ENCODE measurements at places on chromosomes 12 and 14.

GRCh38 chr12:81255947-81256346 lies 178.1 kb downstream of the ACSS3 start:
- DNase-seq: no peak

DNA sequence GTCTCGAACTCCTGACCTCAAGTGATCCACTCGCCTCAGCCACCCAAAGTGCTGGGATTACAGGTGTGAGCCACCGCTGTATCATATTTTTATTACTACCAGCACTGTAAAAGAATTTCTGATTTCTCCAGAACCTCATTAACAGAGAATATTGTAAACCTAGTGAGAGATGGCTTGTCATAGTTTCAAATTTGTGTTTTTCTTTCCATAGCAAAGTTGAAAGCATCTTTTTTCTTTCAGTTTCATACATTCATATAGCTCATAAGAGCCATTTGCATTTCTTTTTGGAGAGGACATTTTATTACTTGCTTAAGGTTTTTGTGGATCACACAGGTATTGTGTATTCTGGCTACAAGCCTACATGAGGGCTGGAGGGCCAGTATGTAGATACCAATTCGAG lies 58.0 kb downstream of the MIS18BP1 start:
- no peak for DNase-seq

DNA sequence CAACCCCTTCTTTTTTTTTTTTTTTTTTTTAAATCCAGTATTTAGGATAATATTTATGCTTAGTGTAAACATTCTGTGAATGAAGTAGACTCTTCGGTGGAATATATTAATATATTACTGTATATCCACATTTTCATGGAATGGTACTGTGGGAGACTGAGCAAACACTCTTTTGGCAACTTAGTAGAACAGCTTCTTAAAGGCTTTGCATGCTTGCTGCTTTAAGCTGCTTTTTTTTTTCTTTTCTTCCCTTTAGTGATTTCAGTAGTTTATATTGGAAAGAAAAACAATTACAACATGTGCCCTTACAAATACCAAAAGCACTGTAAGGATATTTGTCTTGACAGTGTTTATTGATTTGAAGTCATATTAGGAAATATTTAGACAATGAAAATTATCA lies 78.9 kb downstream of the AEBP2 start:
- no peak for DNase-seq

DNA sequence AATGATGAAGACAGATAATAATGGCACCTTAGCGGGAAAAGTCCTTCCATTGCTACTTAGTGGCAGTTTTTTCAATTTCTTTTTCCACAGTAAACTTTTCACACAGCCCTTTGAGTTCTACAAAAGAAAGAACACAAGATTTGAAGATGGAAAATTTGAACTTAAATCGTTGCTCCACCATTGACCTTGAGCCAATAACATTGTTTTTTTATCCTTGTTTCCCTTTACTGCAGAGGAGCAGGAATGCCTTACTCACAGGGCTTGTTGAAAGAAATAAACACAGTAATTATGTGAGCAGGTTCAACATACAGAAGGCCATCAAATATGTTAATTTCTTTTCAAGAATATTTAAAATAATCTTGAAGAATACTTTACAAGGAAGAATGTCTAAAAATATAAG lies 181.5 kb upstream of the KRR1 start:
- DNase-seq: no peak

GRCh38 chr14:95233702-95234241 lies 76.4 kb upstream of the DICER1 start:
- DNase-seq: no peak

- no peak for DNase-seq
These were observed 71.5 kb upstream of the MDM1 start for GRCh38 chr12:68403711-68404110.

- no peak for DNase-seq
These were observed 146.9 kb downstream of the ESR2 start for GRCh38 chr14:64147126-64147790.

DNA sequence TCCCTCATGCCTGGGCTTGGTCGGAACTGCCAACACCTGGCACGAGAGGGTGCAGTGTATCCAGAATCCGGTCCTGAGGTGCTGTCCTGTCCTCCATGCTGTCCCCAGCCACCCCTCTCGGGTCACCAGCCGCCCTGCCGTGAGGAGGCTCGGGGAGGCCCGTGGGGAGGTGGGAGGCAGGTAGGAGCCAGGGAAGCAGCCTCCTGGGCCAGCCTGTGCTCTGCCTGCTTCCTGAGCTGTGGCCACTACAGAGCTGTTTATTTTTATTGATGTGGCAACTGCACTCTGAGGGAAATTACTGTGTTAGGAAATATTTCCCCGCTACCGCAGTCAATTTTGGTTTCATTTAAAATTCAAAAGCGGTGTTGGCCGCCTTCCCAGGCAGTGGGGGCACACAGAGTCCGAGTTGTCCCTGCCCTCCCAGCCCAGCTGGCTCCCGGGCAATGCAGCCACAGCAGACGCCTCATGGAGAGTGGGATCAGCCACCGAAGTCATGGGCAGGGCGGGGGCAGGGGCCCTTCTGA lies 18.3 kb downstream of the NOC4L start:
- no peak for DNase-seq

- no peak for DNase-seq
These were observed 21.9 kb upstream of the SERPINA12 start for GRCh38 chr14:94531187-94531586.

DNA sequence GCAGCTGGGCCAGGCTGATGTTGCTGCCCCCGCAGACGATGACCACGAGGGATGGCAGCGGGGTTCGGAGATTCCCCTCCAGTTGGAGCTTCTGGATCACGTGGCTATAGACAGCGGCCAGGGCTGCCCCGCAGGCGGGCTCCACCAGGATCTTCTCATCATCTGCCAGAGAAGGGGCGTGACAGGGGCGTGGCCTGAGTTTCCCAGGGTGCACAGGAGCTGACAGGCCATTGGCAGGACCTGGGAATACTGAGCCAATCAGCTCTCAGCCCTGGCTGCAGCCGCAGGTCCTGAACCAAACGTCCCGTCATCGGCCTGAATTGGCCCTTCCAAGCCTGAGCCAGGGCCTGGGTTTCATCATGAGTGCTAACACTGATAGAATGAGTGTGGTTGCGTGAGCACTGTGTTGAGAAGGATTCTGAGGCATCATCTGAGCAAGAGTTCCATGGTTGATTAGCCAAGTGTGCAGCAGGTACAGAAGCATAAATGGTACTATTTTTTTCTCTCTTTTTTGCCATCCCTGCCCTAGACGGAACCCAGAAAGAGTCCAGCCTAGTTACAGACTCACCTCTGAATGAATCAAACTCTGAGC lies 10.6 kb downstream of the SDS start:
- no peak for DNase-seq

GRCh38 chr12:5257763-5258495 lies 174.0 kb upstream of the NTF3 start:
- DNase-seq: no peak

DNA sequence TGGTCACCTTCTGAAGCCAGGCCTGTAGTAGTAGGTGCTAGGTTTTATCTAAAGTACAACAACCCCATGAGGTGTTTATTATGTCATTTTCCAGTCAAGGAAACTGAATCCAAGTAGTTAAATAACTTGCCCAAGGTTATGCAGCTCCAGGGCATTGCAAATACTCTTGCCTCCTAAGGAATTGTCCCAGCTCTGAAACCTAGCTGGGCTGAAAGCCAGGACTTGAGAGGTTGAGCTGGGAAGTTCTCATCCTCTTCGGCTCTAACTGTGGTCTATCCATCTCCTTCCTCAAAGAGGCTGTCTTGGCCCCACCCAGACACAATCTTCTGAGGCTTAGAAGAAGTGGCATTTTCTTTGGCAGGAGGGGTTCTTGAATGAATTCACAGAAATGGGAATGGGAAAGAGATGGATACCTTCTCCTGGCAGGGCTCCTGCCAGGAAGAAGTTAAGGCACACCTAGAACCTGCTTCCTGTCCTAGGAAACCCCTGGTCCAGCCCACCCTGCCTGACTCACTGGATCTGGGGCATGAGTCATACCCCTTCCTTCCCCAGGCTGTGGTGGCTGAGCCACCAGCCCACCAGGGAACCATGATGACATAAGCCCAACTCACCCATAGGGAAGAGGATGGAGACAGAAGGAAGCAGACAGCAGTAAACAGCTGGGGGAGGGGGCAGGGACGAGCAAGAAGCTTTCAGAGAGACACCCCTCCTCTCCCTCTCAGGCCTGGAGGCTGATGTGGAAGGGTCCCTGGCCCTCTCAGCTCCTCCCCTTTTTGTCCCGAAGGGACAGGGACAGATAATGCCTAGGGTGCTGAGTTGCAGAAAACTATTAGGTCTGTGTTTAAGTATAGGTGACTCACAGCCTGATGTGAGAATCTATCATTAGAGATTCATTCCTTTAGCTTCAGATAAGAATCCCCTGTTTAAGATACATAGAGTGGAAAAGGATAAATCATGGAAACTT lies 2.1 kb upstream of the PLEK2 start:
- DNase-seq: no peak

DNA sequence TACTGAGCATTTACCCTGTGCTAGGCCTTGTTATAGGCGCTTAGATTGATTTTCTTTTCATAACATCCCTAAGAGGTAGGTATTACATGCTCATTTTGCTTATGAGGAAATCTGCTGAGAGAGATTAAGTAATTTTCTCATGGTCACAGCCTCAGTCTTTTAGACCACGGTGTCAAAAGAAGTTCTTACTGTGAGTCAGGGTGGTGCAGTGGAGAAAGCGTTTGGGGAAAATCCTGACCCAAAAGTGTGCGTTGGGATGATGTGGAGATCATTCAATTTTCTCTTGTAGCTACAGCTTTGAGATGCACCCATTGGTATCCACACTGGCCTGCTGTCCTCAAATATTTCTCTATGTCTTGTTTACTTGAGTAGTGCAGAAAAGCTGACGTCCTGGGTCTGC lies 8.2 kb downstream of the ANG start:
- DNase-seq: no peak

- DNase-seq: peak; percentile 4
These were observed 138.0 kb downstream of the ASCL4 start for GRCh38 chr12:107912421-107913004.

DNA sequence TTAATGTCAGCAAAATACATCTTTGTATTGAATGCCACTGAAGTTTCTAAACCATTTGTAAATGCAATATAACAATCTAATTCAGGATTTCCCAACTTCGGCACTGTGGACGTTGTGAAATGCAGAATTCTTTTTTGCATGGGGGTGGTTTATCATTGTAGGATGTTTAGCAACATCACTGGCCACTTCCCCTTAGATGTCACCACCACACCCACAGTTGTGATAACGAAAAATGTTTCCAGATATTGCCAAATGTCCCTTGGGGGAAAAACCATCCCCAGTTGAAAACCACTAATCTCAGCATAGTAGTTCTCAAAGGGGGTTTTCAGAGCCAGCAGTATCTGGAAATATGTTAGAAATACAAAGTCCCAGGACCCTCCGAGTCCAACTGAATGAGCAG lies 203.3 kb downstream of the NAV3 start:
- DNase-seq: no peak

DNA sequence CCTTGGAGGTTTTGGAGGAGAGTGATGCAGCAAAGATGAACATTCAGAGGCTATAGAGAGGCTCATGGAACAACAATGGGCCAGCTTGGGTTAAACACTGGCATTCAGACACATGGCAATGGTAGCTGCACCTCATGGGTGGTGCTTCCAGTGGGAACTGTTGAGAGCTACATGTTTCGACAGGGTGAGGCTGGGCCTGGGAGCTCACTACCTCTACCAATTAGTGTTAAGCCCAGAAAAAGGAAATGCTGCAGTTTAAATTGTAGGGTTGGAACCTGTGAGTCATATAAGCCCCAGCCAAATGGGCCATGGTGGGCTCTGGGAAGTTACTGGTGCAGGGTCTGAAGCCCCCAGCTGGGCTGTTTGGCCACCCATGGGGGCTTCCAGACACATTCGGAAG lies 279.7 kb downstream of the ZFP36L1 start:
- DNase-seq: no peak

DNA sequence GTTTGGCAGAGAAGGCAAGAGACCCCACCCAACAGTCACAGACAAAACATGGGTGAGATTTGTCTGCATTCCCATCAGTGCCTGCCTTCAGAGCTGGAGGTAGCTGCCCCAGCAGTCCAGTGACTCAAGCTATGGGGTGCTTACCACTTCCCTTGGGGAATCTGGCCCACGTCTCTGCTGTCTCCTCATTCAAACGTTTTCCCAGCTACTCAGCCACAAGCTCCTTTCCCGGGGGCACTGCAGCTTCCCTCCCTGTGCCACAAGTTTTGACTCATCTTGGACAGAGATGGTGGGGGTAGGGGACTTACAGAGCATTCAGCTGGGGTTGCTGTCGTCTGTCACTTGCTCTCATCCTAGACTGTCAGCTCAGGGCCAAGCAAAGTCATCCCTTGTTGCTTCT lies 66.6 kb downstream of the FBXL14 start:
- DNase-seq: no peak

All from effector memory CD4-positive, alpha-beta T cell (primary cell).